ENCODE measurements at places on chromosomes 5 and 9.
A peak's percentile ranks its signal among the peaks of the same experiment; 100 is the strongest.

- no peak for DNase-seq
These were observed 82.4 kb upstream of the TAS2R1 start for GRCh38 chr5:9712506-9712905.

GRCh38 chr5:41835645-41836044 lies 34.6 kb downstream of the OXCT1 start:
- DNase-seq: peak; percentile 58

GRCh38 chr5:39469777-39470415 lies 45.1 kb upstream of the DAB2 start:
- DNase-seq: peak; percentile 28

GRCh38 chr9:73583576-73583975 lies 431.9 kb downstream of the ANXA1 start:
- no peak for DNase-seq

DNA sequence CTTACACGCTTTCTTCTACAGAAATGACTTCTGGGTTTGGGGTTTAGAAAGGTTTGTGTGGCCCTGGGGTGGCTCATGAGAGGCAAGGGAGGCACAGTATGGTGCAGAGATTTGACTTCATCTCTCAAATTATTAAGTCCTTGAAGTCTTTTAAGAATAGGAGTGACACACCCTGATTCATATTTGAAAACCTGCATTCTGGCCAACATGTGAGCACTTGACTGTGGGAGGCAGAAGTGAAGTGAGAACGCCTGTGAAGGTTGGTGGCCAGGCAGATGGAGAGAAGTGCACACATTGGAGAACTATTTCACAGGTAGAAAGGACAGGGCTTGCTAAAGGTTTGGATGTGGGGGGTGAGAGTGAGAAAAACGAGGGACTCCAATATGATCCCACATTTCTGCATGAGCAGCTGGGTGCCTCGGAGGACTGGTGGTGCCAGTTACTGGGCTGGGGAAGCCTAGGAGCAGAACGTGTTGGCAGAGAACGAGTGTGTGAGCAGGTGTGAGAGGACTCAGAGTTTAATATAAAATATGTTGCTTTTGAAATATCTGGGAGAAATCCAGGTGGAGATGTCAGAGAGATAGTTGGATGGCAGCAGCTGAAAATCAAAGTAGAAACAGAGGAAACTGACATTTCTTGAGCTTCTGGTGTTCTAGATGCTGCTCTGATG lies 240.0 kb upstream of the ADAMTSL1 start:
- no peak for DNase-seq
